NCI-H774 (cell line): ENCODE measurements at places on chromosomes 16 and 17.

GRCh38 chr17:41096055-41096454, 1.9 kb downstream of the KRTAP4-8 start:
- DNase-seq, result no peak

DNA sequence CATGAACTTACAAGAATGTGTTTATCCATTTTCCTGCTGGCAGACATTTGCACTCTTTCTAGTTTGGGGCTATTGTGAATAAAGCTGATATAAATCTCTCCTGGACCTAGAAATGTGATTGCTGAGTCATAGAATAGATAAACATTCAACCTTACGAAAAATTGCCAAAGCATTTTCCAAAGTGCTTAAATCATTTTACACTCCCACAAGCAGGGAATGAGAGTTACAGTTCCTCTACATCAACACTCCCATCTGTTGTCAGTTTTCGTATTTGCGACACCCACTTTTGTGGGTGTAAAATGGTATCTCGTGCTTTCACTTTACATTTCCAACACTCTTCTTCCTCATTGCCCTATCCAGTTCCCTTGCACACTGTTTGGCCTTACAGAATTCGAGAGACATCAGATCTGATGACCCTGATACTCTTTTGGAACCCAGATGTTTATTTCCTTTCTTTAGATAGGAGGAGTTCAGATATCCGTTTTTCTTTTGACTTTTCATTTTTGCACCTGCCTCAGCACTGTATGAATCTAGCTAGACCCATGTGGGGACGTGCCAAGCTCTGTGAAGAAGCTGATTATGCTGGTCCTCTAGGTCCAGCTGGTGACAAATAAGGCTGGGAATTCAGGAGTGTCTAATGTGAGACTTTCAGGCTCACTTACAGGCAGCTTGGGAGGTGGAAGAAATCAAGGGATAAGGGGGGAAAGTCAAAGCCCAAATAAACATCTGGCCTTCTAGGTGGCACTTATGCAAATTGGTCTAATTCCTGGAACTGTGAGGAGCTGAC, 14.0 kb downstream of the SOX9 start:
- no peak for DNase-seq

DNA sequence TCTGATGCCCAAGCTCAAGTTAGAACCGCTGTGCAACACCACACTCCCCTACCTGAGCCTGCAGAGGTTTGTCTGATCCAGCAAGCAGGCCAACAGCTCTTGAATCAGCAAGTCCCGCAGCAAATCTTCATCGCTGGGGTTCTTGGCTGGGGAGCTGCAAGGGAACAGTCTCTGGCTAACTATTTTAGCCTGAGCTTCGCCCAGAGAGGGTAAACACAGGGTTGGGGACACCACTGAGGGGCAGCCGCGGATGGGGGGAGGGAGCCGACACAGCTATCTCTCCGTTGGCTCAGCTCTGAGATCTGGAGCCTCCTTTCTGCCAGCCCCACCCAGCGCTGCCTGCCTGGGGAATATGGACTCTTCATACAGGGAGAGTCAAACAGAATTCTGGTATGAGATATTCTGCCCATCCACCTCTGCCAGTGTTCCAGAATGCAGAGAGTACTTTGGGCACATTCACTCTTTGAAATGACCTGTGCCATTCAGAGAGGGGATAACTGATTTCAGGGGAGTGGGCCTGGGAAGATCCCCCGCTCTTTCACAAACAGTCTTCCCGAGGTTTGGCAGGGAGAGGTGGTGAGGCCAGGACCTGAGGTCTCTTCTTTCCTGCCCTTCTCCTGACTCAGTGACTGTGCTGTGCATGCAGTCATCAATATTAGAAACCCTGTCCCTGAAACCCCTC, 7.4 kb downstream of the GIP start:
- no peak for DNase-seq

GRCh38 chr16:82152641-82153112, 17.3 kb downstream of the MPHOSPH6 start:
- DNase-seq, result no peak

GRCh38 chr17:59756236-59756818, 48.9 kb downstream of the VMP1 start:
- no peak for DNase-seq

- no peak for DNase-seq
Measured at GRCh38 chr17:74104921-74105320, 98.6 kb upstream of the RPL38 start.

DNA sequence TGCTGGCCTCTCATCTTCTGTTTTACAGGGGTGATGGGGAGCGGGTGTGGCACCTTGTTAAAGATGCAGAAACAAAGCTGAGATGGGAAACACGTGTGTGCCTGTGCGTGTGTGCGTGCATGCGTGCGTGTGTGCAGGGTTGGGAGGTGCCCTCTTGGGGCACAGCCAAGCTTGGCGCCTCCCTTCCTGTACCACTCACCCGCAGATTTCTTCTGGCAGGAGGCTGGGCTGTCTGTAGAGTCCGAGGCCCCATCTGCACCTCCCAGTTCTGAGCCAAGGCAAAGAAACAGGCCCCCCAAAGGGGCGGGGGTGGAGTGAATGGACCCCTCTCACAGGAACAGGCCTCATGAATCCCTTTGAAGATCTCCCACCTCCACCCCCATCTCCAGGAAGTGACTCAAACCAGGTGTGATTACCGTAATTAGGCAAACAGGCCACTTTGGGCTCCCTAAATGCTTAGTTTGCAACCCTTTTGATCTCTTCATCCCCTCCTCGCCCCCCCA, 20.9 kb downstream of the TNS4 start:
- DNase-seq, result no peak

DNA sequence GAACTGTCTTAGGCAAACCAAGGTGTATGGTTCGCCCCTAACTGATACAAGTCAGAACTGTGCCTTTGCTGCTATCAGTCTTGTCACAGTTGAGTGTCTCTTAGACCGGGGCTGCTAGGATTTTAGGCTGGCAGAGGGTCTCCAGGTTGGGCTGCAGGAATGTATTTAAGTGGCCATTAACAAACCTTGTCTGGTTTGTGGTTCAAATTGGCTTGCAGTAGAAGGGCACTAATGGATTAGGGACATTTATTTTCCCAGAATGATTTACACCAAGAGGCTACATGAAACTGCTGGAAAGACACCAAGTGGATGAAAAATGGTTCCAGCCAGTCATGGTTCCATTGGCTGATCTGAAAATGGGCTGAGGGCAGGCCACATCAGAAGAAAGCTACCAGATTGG, 5.1 kb downstream of the VAT1L start:
- no peak for DNase-seq

DNA sequence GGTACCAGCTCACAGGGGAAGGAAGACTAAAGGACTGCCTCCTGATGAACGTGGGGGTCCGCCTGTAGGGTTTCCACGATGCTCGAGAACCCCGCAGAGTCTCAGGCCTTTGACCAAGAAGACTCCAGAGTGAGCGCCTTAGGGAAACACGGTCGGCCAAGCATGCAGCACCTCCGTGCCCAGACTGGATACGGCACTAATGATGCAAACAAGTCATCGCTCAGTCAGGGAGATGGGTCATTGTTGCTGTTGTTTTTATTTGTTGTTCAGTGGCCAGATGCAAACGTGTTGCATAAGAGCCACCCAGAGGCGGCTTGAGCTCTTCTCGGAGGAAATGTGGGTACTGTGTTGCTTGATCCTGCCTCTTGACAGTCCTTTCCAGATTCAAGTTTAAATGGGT, 19.3 kb upstream of the RBFOX3 start:
- no peak for DNase-seq

- DNase-seq, result no peak
Measured at GRCh38 chr16:70579648-70580630, 56.3 kb downstream of the SF3B3 start.

GRCh38 chr17:51707216-51707615, 446.9 kb downstream of the UTP18 start:
- no peak for DNase-seq

GRCh38 chr16:27824006-27824405, 239.5 kb downstream of the GSG1L start:
- no peak for DNase-seq

DNA sequence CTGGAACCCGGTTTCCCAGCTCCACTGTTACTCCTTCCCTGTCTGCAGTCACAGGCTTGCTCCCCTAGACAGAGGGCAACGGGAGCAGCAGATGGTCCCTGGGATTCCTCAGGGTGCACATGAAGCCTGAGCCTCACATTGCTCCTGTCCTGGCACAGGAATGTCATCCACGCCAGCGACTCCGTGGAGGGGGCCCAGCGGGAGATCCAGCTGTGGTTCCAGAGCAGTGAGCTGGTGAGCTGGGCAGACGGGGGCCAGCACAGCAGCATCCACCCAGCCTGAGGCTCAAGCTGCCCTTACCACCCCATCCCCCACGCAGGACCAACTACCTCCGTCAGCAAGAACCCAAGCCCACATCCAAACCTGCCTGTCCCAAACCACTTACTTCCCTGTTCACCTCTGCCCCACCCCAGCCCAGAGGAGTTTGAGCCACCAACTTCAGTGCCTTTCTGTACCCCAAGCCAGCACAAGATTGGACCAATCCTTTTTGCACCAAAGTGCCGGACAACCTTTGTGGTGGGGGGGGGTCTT, 1.6 kb upstream of the DECR2 start:
- no peak for DNase-seq

DNA sequence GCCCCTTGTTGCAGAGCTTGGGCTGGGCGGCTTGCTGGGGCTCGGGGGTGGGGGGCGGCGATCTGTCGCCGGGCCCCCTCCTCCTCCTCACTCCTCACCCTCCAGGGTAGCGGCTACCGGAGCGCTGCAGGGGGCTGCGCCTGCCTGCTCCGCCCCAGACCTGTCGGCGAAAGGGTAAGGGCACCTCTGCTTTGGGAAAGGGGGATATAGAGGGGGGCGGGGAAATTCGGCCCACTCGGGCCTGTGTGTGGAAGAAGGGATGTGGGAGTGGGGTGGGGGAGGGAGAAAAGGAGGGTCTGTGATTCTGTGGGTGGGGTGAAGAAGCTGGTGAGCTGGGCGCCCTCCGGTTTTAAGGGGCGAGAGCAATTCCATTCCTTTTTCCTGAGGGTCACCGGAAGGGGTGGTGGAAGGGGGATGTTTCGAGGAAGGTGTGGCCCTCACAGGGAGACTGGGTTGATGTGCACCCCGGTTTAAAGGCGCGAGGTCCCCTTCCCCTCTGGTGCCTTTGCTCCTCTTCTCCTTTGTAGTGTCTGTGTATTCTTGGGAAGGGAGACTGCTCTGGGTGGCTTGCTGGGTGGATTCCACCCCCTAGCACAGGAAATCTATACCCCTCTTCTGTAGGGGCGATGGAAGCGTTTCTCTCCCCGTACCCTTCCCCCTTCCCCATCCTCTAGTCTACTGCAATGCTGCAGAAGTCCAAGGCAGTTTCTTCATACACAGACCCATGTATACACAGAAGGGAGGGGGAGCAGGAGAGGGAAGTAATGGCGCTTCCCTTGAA, 878 bp downstream of the TAOK1 start:
- DNase-seq, result no peak

GRCh38 chr17:57524839-57525568, 220.1 kb downstream of the CCDC182 start:
- DNase-seq, result no peak

GRCh38 chr17:27511168-27511883, 55.1 kb downstream of the KSR1 start:
- DNase-seq, result no peak

GRCh38 chr17:57612202-57613071, 132.7 kb downstream of the CCDC182 start:
- peak; percentile 82 for DNase-seq

DNA sequence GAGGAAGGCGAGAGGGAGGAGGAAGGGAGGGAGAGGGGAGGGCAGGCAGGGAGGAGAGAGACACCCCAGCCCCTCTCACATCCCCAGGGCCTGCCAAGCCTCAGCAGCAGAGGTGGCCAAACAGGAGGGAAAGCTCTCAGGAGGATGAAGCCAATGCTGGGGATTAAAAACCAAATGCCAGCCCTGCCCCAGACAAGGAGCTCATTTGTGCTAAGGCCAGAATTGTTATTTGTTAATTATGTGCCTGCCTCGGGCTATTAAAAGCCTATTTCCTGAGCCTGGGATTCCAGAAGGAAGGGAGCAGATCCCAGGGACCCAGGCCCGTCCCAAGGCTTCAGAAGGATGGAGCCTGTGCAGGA, 27.9 kb upstream of the GINS2 start:
- no peak for DNase-seq

GRCh38 chr17:76354747-76355310, 1.1 kb upstream of the PRPSAP1 start:
- DNase-seq, result peak; percentile 5
